Suppressor macrophage (primary cell): ENCODE measurements at places on chromosomes 12 and 14.

DNA sequence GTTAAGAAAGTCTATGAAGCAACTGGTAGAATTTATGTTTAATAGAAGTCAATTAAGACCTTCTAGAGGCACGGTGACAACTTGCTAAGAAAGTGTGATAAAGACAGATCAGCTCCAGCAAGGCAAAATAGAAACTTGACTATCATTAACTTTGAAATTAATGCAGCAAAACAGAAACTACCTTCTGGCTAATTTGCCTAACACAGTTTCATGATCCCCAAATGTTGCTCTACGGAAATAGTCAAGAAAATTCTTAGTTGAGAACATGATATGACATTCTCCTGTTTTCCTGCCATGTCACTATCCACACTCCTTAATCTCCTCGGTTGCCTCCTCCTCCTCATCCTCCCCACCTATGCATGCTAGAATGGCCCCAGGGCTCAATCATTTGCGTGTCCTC lies 4.2 kb downstream of the DENND5B start:
- DNase-seq: no peak

DNA sequence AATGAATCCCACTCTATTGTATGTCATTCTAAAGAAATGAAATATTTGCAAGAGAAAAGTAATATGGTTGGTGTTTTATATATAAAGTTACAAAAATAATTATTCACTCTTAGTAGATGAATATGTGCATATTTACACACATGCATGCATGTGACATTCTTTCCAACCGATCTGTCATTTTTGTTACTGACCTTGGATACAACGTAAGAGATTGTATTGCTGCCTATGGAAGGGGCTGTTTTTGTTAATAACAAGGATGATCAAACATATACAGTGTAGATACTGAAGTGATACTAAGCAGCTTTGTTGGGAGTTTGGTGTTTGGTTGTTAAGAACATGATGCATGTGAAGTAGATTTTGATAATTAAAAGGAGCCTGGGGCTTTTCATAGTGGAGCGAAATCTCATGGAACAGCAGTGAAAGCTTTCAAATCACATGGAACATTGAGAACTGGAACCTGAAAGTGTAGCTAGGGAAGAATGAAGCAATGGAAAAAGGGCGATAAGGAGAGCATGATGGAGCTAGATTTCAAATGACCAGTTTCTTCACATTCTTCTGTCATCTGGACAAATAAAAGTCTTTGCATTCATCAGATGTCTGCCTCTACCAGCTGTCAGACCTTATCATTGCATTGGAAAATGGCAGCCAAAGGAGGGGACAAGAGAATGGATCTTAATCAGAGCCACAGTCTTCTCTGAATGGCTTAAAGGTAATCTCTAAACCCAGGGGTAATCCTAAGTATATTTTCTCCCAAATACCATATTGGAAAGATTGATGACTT lies 10.0 kb downstream of the BORCS5 start:
- DNase-seq: no peak

GRCh38 chr14:21978184-21978998 lies 304.8 kb upstream of the OR4E1 start:
- peak; percentile 68 for DNase-seq

DNA sequence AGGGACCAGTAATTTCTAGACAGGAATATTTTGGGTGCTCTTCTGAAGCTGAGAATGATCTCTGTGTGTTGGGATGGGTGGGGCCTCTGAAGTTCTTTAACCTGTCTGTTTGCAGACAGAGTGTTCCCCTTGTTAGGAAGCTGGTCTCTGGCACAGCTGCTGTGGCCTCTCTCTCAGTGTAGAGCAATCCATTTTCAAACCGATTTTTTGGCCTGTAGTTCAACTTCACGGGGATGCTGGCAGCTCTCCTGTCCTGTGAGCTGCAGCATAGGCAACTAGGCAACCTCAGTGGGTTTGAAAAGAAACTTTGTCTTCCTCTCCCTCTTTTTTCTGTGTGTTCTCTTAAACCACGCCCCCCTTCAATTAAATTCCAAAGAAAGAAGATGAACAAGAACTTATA lies 69.1 kb downstream of the SMOC1 start:
- no peak for DNase-seq

GRCh38 chr12:52581481-52581880 lies 7.8 kb upstream of the KRT74 start:
- no peak for DNase-seq

DNA sequence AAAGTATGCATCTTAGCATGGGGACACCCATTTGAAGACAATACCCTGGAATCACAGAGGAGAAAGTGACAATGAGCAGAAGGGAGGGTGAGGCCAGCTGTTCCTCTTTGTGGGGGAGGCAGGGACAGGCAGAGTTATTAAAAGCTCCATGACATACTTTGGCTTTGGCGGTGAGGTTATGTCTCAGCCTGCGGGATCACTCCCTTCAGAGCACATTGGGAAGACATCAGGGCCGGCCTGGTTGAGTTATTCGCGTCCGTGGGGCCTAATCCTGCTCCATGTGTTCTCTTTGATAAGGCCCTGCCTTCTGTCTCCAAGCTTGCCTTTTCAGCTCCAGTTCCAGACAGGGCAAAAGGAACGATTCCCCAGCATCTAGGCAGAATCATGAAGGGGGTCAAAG lies 98.8 kb upstream of the NTF3 start:
- peak; percentile 1 for DNase-seq

DNA sequence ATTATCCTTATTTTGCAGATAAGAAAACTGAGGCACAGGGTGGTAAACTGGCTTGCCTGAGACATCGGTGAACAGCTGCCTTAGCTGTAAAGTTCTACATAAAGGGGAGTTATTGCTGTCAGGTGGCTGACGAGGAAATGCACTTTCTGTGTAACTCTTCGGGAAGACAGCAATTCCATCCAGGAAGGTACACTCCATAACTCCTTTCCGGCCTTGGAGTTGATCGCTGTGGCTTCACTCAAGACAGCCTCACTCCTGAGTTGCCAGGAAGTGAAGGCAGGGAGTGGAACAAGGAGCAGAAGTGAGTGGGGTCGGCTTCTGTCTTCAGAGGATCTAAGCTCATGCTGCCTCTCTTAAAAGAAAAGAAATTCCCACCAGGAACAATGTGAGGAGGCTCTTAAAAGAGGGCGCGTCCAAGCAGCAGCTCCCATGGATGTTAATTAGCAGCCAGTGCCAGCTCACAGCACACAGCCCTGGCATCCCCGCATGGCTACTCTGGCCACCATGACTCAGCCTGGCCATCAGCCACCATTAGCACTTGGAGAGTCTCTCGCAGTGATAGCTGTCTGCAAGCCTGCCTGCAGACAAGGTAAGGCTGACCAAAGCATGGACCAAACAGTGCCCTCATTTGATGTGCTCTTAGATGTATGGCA lies 60.3 kb downstream of the NUAK1 start:
- DNase-seq: no peak

DNA sequence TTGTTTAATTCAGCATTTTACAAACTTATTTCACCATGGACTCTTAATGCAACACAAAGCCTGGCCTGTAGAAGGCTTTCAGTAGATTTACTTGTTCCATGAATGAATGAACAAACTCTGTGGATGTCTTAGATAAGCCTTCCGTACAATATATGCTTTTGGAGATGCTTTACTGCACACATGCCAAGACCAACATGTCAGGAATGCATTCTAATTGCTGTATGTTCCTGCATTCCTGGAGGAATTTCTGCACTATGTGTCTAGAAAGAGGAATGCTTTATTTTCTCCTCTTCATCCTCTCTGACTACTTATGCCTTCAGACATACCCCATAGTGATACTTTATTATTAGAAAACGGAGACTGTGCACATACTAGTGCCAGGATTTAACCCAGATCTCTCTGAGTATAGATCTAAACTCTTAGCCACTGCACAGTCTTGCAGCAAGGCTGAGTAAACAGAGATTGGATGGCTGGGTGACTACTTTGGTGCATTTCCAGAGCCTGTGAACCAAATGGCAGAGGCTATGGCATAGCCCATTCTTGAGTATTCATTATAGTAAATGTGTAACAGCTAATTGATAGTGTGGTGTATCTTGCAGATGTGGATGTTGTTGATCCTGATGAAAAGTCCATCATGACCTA lies 108.2 kb downstream of the SYNE2 start:
- no peak for DNase-seq

DNA sequence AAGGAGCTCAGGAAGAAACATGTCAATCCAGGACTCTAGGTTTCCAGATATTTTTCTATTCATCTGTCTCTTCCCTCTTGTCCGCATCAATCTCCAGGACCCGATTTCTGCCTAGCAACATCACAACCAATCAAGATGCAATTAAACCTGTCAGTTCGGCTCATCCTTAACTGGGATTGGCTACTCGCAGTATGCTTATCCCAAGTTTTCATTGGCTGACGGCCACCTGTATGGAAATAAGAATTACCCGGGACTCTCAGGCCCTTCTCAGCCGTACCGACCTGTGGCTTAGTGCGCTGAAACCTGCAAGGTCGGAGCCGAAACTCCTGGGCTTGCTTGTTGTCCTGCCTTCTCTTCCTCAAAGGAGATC lies 20.4 kb upstream of the ATP5MC2 start:
- peak; percentile 42 for DNase-seq

- DNase-seq: no peak
Measured at GRCh38 chr14:60254176-60254575, 5.2 kb downstream of the PPM1A start.

DNA sequence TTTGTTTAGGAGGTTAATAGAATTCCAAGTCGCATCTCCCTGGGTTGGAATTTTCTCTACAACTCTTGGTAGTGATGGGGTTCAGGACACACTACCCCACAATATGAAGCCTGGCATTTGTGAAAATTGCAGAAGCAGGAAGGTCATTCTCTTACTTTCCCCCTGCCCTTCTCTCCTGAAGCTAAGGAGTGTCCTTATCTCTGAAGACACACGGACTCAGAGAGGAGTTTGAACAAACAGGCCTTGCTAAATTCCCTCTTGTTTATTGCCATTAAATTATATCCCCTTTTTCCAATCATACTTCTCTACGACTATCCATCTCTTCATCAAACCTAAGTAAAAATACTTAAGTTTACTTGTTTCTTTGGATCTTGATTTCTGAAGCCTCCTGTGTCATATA lies 443.0 kb downstream of the RAD51B start:
- DNase-seq: no peak

GRCh38 chr14:104800771-104801519 lies at the start of gene ZBTB42:
TSS of gene ZBTB42 (plus strand) at chr14:104801101. CDS start at chr14:104801198, 97 bp downstream.
- peak; percentile 36 for DNase-seq

DNA sequence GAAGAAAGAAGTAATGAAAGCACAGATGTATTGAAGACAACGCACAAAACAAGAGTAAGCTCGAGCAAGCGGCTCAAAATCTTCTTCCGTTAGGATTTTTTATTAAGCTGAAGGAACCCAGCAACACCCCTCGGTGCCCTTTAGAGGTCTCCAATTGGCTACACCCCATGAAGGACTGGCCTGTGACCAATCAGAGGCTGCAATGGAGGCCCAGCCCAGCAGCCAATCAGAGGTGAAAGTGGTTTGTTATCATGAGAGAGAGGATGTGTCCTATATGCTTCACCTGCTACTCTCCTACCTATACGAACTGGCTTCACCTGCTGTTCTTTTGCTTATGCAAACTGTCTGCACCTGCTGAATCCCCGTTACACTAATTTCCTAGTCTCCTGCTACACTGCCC lies 358.8 kb downstream of the C12orf50 start:
- DNase-seq: no peak

DNA sequence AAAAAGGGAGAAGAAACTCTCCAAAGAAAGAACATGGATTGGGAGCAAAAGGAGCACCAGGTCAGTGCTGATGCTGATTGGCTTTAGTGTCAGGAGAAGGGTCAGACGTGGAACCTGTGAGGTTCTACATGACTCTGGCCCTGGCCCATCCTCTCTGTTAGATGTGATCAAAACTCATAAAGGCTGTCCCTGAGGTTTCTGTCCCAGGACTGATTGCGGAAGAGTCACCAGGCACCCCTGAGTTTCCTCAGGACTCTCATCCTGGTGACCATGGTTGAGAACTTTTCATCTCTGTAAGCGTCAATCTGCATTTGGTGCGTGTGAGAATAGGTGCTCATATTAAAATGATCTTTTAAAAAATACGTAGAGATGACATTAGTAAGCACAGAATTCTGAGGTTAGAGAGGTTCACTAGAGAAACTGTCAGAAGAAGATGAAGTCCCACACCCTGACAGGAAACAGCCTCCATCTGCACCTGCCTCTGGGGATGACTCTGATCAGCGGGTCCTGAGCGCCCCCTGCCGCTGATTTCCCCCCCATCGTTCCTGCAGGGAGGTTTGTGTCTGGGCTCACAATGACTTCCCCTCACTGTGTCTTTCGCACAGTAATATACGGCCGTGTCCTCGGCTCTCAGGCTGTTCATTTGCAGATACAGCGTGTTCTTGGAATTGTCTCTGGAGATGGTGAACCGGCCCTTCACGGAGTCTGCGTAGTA lies 741.8 kb downstream of the TMEM121 start:
- peak; percentile 38 for DNase-seq

GRCh38 chr12:89370850-89371249 lies 18.5 kb upstream of the DUSP6 start:
- DNase-seq: no peak

GRCh38 chr14:64702493-64703394 lies 1.5 kb upstream of the PLEKHG3 start:
- no peak for DNase-seq

- no peak for DNase-seq
Measured at GRCh38 chr14:104075530-104076151, 9.9 kb upstream of the ASPG start.

DNA sequence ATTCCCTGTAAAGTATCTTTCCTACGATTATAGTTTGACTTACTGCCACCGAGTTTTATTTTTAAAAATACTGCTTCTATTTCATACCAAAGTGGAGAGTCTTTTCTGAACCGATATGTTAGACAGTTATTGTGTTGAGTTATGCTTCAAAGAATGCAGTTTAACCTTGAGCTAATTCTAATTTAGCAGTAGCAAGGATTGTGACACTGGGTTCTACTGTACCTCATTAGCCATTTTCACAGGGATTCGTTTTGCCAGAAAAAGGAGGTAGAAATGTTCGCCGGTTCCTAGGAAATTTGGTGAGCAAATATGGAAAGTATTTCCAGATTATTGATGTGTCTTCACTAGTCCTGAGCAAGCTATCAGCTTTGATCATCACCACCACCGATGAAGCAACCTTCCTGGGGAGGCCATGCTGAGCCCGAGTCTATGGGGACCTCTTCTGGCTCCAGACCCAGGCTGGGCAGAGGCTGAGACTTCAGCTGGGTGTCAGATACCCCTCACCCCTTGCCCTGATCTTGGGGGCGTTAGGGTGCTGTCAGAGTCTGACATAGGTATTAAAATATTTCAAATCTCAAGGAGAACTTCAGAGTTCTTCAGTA lies 13.6 kb downstream of the GLRX5 start:
- DNase-seq: no peak

- DNase-seq: no peak
Measured at GRCh38 chr14:89910691-89911009, 43.9 kb downstream of the EFCAB11 start.
